ENCODE measurements at places on chromosomes 7 and 10.

DNA sequence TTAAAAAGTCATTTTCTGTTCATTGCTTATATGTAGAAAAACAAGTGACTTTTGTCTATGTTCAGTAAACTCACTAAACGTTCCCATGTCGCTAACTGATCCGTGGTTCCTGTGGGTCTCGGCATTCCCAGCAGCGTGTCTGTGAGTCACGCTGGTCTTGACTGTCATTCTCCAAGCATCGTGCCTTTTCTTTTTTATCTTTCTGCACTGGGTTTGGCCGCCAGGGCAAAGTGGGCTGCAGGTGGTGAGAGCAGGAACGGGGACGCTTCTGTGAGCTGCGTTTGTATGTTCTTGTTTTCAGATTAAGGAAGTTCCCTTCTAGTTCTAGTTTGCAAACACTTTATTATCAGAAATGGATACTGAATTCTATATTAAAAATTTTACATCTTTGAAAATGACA lies 6.8 kb upstream of the SCART1 start:
- no peak for DNase-seq

DNA sequence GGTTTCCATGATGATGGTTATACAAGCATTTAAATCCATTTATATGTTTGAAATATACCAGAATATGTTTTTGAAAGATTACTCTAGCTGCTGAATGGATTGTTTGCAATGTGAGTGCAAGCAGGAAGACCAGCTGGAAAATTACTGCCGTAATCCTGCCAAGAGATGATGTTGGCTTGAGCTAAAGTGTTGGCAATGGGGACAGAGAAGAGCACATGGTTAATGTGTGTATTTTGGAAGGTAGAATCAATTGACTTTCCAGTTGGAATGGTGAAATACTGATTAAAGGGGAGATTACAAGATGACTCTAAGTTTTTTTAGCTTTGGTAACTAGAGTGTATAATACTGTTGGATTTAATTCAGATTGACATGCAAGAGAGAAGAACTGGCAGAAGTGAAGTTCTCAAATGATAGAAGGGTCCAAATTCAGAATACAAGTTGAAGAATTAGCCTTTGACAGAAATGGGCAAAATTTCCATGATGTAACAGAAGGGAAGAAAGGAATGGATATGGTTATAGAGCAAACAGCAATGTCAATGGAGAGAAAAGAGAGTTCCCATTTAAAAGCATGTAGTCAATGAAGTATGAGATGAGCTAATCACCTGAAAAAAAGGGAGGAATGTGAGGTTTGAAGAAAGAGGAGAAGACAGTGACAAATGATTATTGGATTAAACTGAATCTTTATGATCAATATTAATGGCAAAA lies 422.0 kb downstream of the CDC14C start:
- DNase-seq: no peak

GRCh38 chr10:121495719-121496118 lies 102.5 kb downstream of the FGFR2 start:
- no peak for DNase-seq

- DNase-seq: no peak
Measured at GRCh38 chr7:118330388-118330787, 105.9 kb downstream of the ANKRD7 start.

- DNase-seq: peak; percentile 18
Measured at GRCh38 chr7:149459540-149460452, 1.1 kb downstream of the ZNF777 start.

DNA sequence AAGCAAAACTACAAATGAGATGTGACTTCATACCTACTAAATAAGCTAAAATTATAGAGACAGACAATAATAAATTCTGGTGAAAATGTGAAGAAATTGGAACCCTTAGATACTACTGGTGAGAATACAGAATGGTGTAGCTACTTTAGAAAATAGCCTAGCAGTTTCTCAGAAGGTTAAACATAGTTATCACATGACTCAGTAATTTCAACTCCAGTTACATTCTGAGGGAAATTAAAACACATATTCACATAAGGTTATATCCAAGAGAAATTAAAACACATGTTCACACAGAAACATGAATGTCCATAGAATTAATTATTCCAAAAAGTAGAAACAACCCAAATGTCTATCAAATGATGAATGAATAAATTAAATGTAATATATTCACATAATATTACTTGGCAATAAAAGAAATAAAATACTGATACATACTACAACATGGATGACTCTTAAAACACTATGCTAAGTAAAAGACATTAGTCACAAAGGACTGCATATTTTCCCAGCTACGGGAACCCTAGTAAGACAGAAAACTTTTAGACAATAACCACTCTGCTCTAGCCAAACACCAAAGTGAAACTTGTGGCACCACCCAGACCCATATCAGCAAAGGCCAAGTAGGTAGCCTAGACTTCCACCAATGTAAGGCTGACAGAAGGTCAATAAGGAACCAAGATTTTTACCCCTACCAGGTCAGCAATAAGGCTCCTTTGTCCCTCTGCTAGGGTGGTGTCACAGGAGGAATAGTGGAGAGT lies 25.1 kb downstream of the SLC25A40 start:
- DNase-seq: no peak

- DNase-seq: no peak
Measured at GRCh38 chr7:139692723-139693122, 85.1 kb downstream of the HIPK2 start.

GRCh38 chr10:59655309-59655708 lies 54.3 kb downstream of the SLC16A9 start:
- DNase-seq: no peak

GRCh38 chr10:132006966-132007365 lies 25.2 kb upstream of the BNIP3 start:
- no peak for DNase-seq

DNA sequence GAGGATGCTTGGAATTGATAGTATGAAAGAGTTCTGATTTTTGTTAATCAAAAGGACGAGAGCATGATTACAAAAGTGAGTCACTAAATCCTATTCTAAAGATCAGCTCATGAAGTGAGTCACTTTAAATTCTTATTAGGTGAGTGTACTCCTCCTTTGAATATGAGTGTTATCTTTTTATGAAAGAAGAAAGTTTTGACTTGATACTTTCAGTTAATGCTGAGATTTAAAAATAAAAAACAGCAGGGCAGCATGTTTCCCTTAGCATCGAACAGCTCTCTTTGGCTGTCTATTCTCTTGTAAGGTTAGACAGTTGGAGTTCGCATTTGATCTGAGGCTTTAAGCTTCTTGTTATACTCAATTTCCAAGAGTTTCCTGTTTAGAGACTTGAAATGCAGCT lies 222.0 kb downstream of the TWIST1 start:
- no peak for DNase-seq

GRCh38 chr7:75814407-75814947 lies 871 bp upstream of the CCL24 start:
- no peak for DNase-seq

DNA sequence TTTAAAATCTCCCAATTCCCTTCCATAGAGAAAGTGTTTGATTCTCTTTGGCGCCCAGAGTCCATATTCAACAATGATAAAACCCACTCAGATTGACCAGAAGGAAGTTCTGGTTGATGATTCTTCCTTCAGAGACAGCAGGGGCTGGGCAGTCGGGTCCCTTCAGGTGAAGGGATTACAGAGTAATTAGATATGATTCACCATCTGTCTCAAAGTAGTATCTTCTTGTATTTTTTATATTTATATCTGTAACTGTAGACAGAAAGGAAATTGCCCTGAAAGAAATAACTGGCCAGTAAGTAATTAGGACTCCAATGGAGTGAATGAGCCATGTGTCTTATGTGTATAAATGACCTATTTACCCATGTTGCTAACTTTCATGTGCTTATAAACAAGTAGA lies 156.0 kb downstream of the PLCE1 start:
- no peak for DNase-seq

DNA sequence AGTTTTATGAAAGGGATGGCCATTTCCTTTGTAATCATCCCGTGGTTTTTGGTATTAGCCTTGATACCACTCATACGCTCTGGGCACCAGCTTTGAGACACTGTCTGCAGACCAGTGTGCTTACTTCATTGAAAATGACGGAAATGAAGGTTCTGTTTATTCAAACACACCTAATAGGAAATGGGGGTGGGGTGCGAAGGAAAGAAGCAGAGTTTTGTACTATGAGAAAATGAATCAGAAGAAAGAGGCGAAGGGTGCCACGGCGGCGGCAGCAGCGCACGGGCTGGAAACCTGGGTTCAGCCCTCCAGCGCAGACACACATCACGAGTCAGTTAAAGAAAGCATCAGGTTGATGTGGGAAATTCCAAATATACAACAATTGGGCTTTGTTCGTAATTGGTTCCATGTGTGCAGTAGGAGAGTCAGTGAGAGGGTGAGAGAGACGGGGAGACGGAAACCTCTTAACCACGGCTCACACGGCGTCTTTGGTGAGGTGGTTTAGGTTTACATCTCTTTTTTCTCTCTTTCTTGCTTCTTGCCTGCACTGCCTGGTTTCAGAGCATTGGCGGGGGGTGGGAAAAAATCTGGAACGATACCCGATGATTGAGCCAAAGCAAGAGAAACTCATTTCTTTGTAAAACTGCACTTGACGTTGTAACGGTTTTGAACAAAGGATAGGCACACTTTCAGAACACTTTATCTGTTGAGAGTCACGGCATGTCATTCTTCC lies 321.2 kb downstream of the FRMD4A start:
- peak; percentile 77 for DNase-seq

GRCh38 chr10:78716043-78716660 lies 352.6 kb upstream of the ZMIZ1 start:
- DNase-seq: no peak

- DNase-seq: no peak
Measured at GRCh38 chr10:118900617-118901016, 128.9 kb upstream of the NANOS1 start.

DNA sequence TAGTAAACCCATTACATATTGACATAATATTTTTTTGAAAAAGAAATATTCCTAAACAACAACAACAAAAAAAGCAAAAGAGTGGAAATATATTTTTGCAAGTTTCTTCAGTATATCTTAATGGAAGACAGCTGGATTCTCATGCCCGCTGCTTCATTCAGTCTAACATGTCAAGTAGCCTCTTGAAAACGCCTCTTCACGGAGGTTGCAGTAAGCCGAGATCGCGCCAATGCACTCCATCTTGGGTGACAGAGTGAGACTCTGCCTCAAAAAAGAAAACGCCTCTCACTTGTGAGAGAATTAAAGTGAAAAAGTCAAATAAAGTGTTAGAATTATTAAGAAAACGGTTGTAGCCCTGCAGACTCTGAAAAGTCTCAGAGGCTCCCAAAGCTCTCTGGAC lies 1.3 kb downstream of the CUTC start:
- DNase-seq: no peak

- no peak for DNase-seq
Measured at GRCh38 chr10:62661143-62661542, 143.4 kb upstream of the ADO start.

DNA sequence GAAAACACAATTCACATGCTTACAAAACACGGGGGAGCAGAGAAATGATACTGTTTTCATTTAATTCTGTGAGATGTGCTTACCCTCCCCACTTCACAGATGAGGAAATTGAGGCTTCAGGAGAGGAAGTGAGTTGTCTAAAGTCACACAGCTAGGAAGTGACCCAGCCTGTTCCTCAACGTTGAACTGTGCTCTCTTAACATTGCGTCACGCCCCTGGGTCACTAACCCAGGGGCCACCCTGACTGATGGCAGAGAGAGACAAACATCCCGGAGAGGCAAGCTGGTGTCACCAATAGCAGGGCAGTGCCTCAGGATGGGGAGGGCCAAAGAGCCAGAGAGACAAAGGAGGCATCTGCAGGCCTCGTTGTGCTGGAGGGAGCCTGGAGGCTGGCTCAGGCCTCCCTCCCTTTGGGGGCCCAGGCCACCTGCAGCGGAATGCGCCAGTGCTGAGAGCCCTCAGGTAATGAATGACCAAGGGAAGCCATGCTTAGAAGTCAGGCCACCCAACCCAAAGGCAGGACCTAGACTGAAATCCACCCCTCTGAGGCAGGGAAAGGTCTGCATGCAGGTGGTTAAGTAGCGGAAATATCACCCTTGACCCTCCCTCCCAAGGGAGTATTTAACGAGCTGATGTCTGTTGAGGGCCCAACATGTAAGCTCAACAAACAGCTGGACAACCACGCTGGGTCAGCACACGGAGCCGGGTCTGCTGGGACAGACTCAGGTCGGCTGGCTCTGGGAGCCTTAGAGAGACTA lies 81.3 kb downstream of the C10orf105 start:
- DNase-seq: no peak

GRCh38 chr10:77649333-77650331 lies 12.0 kb upstream of the KCNMA1 start:
- DNase-seq: no peak

DNA sequence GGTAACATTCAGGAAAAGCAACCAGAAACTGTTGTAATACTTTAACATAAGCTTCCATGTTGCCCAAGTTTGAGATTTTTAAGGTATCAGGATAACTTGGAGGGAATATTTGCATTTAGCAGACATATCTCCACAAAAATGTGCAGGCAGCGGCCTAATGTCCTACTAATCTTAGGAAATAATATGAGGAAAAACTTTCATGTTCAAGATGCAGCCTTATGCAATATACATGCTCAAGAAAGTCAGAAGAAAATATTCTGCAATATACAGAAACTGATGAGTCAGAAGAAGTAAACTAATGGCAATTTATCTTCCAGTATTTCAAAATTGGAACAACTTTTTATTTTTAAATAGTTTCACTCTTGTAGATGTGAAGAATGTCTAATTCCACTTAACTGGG lies 463.2 kb upstream of the C7orf33 start:
- no peak for DNase-seq

DNA sequence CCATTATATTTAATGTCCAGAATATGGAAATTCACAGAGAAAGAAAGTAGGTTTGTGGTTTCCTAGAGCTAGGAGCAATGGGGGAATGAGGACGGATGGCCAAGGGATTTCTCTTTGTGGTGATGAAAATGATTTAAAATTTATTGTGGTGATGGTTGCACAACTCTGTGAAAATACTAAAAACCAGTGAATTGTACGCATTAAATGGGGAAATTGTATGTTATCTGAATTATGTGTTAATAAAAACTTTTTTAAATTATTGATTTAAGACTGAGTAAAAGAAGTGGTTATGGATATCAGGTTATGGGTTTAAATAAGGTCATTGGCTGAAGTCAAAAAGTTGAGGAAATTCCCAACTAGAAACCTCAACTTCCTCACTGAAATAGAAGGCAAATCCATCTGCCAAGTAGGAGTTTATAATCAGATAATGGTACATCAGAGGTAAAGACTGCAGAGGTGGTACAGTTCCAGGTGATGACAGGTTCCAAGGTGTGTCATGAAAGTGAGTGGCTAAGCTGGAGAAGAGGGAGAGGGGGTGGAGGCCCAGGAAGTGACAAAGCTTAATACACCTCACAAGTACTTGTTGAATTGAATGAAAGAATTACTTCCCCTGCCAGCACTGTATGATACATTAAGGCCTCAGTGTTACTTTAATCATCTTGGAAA lies 68.9 kb upstream of the CCDC71L start:
- no peak for DNase-seq

GRCh38 chr7:146276888-146277287 lies 160.3 kb downstream of the CNTNAP2 start:
- DNase-seq: no peak

DNA sequence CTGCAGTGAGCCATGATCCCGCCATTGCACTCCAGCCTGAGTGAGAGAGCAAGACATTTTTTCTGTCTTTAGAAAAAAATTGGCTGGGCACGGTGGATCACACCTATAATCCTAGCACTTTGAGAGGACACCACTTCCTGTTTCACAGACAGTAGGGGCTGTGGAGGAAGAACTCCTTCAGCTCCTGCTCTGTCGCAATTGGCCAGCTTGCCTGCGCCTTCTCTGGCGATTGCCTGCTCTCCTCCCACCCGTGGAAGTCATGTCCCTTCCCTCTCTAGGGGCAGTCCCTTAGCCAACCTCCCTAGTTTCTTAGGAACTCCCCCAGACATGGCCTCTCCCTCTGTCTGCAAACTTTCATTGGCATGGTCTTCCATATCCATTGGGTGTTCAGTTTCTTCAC lies 8.7 kb downstream of the PDSS1 start:
- DNase-seq: no peak

- no peak for DNase-seq
Measured at GRCh38 chr10:9786576-9786975, 1231.1 kb upstream of the CELF2 start.
